ENCODE measurements at places on chromosomes 5 and 9.

- DNase-seq = no peak
Measured at GRCh38 chr5:173745123-173745522, 128.7 kb upstream of the BOD1 start.

GRCh38 chr5:87258507-87258906 is 9.2 kb upstream of the RASA1 start:
- DNase-seq = no peak

DNA sequence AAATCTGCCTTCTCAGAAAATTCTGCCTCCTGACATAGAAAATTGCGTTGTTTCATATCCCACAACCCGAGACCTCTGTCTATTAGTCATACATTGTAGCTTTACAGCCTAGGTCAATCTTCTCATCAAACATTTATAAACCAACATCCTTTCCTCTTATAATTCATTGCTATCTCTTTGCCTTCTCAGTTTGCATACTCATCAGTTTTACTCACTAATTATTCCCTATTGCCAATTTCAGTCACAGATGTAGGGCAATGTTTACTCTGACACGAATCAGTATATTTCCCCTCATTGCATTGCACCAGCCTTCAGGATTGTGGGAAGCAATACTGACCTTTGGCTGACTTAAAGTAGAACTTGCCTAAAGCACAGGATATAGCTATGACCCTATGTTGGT is 247.2 kb downstream of the CEMIP2 start:
- DNase-seq = no peak

DNA sequence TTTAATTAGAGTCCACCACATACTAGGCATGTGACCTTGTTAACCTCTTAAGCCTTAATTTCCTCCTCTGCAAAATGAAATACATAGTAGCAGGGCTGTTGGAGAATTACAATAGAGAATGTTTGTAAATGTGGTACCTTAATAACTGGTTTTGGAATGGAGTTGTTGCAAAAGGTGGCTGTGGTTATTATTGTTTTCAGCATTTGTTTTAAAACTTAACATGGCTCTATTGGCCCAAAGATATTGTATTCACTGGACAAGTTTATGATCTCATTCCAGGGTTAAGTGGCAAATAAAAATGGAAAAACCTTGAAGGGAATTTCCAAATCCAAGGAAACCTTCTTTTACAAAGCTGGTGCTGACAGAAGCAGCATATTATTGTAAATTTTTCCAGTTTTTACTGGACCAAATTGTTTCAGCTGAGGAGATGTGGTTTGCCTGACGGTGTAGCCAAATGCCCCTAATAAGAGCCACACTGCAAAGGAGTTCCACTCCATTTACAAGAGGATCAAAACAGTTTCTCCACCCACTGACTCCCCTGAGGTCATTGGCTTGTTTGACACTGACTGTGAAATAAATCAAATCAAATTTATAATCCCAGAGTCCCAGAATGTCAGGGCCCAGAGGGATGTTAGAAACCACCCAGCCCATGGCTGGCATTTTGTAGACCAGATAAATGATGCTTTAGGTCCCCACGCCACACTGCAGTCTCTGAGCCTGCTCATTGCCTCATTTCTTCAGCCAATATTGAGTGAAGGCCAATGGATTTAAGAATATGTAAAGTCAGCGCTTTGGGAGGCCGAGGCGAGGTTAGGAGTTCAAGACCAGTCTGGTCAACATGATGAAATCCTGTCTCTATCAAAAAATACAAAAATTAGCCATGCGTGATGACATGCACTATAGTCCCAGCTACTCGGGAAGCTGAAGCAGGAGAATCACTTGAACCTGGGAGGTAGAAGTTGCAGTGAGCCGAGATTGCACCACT is 45.2 kb downstream of the ADRA1B start:
- DNase-seq = no peak

DNA sequence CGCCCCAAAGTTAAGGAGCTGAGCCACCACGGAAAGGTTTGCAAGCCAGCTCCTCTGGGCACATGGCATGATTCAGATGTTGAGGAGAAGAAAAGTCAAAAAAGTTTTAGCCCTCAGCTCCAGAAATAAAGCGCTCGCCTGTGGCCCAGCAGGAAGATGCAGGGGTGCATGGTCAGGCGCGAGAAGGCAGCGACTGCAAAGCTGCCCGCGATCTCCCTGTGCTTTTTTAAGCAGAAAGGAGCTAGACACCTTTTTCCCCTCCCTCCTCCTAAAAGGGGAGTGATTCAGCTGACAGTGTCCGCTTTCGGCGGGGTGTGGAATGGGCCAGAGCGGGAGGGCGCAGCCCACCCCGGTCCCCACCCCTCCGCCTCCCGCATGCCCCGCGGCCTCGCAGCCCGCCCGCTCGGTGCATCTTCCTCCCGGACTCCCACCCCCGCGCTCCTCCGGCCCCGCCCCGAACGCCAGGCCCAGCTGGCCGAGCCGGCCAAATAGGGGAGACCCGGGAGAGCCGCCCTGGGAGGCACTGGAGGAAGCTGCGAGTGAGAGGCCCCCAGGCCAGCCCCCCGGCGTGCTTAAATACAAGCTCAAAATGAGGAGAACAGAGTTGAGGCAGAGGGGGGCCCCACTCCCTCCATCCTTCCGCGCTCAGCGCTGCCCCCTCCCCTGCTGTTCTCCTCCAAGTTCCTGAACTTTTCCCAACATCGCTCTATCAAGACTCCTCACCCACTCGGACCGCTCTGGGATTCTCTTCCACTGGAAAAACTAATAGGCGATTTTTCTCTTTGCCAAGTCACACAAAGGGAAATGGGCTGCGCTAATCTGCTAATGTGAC is at the start of gene ADAMTS12:
ADAMTS12 (minus strand) TSS at position 203 of the 832 bp plus-strand sequence; CDS start at position 69, 134 bp downstream.
- no peak for DNase-seq

- DNase-seq = no peak
Measured at GRCh38 chr9:75229605-75230332, 141.5 kb downstream of the OSTF1 start.

DNA sequence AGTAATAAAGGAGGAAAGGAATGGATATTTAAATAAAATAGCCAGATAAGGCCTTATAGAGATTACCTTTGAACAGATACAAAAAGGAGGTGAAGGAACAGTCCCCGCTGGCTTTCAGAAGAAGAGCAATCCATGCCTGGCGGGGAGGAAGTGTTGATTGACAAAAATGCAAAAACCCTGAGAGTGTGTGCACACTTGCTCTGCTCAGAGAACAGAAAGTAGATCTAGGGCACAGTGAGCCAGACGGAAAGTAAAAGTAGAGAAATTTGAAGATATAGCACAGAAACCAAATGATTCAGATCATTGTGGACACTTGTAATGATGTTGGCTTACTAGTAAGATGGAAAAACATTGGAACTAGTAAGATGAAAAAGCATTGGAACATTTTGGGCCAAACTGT is 720.6 kb downstream of the PTPRD start:
- no peak for DNase-seq

DNA sequence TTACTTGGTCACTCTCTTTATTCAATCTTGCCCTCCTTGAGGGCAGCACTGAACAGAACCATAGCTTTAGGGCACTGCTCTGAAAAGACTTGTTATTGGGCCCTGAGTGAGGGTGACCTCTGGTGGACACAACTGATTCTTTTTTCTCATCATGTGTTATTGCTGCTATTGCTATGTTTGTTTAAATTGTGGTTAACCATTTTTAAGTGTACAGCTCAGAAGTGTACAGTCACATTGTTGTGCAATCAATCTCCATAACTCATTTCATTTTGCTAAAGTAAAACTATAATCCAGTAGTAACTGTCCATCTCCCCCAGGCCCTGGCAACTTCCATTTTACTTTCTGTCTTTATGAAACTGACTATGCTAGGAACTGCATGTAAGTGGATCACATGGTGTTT is 351.1 kb upstream of the RIOK2 start:
- peak; percentile 73 for DNase-seq

GRCh38 chr5:168132241-168132641 is 159.2 kb upstream of the WWC1 start:
- DNase-seq = no peak

GRCh38 chr9:136626740-136627642 is 35.7 kb upstream of the EGFL7 start:
- DNase-seq = no peak

DNA sequence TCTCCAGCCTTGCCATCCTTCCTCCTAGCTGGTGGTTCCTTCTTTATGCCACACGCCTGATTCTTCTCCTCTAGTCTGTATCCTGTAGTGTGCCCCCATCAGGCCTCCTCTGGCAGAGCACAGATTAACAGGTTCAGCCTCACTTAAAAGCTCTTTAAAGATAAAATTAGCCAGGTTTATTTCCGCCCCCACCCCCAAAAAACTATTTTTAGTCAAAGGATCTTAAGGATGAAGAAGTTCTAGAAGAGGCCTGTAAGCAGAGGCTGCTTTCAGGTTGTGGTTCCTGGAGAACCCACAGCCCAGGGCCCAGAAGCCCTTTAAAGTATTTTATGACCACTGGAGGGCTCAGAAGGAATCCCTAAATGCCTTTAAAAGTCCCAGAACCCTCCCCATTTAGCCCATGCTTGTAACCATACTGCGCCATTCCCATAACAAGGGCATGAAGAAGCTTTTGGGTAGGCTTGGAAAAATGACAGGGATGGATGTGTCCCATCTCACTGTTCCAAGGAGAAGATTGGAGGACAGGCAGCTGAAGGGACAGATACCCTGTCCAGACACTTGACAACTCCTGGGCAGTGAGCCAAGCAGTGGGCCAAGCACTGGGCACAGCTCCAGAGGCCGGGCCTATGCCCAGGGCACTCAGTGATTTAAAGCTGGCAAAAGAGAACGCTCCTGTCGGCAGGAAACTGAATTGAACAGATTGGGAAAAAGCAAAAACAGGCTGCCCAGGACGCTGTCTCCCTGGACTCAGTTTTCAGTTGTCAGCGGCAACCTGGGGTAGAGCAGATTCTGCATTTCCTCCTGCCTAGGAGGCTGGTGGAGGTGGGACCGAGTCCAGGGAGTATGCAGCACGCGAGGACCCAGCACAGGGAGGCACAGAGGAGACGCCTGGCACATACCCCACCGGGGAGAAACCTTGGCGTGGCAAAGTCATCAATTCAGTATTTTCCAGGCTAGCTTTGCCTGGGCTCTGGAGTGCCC is 106.3 kb upstream of the SSBP2 start:
- DNase-seq = no peak

GRCh38 chr9:131257266-131258025 is 18.9 kb downstream of the FAM78A start:
- no peak for DNase-seq

DNA sequence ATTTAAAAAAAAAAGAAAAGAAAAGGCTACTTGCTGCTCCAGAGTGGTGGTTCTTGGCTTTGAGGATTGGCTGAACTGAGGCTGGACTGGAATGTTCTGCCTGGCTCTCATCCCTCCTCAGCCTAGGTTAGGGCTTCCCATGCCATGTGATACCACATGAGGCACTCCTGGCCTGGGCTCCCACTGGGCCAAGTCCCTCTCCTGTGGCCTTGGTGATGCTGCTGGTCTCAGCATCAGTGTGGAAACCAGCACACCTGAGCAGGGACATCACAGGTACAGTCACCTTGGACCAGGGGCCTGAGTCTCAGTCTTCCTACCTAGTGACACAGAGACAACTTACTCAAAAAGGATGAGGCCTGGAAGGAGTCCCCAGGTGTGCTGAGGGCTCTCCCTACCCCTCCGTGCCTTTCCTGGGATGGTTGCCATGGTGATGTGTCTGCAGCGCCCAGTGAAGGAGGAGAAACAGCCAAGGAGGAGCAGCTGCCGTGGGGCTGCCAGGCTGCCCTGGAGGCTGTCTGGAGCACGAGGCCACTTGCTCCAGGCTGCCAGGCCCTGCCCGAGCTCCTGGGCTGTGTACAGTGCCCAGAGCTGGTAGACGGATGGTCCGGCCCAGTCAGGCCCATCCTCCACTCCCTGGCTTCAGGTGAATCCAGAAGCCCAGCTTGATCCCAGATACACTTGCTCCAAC is 71.0 kb downstream of the WNK2 start:
- DNase-seq = no peak

GRCh38 chr5:32092938-32093812 is 80.9 kb downstream of the GOLPH3 start:
- DNase-seq = peak; percentile 47

GRCh38 chr5:9264301-9264700 is 281.6 kb downstream of the SEMA5A start:
- DNase-seq = no peak

- no peak for DNase-seq
Measured at GRCh38 chr5:2382776-2383697, 368.4 kb downstream of the IRX2 start.

GRCh38 chr9:6877671-6878161 is 119.9 kb downstream of the KDM4C start:
- no peak for DNase-seq

GRCh38 chr5:9716838-9717281 is 86.7 kb upstream of the TAS2R1 start:
- DNase-seq = peak; percentile 29

DNA sequence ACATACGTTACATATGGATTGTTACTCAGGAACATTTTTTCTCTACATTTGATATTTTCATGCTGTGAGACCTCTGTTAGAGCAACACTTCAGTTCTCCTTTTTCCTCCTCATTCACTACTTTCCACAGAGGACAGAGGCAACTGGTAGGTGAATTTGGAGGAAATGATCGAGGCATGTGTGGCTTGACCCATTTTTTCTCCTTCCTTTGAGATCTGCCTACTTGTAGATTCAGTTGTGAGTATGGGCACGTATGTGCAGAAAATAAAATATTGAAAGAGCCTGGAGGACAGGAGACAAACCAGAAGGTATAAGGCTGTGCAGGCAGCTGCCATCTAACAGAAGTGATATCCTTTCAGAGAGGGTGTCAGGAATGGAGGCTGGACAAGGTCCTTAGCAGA is 19.2 kb upstream of the KIF2A start:
- DNase-seq = no peak

DNA sequence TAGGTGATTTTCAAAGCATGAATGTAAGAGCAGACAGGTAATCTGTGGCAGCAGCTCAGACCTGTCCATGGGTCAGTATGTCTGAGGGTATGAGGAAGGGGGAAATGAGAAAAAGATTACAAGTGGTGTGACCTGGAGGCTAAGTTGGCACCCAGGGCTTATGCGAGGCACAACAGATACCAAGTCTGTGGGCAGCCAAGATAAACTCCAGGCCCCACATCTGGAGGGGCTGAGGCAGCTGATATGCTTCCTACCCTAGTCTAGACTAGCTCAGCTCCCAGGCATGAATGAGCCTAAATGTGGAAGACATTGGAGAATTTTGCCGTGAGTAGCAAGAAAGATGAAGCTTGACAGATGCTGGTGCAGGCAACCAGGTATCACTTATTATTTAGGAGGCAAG is 151.7 kb downstream of the PIK3R1 start:
- no peak for DNase-seq

- DNase-seq = no peak
Measured at GRCh38 chr5:157050050-157050449, 8.9 kb downstream of the HAVCR1 start.

DNA sequence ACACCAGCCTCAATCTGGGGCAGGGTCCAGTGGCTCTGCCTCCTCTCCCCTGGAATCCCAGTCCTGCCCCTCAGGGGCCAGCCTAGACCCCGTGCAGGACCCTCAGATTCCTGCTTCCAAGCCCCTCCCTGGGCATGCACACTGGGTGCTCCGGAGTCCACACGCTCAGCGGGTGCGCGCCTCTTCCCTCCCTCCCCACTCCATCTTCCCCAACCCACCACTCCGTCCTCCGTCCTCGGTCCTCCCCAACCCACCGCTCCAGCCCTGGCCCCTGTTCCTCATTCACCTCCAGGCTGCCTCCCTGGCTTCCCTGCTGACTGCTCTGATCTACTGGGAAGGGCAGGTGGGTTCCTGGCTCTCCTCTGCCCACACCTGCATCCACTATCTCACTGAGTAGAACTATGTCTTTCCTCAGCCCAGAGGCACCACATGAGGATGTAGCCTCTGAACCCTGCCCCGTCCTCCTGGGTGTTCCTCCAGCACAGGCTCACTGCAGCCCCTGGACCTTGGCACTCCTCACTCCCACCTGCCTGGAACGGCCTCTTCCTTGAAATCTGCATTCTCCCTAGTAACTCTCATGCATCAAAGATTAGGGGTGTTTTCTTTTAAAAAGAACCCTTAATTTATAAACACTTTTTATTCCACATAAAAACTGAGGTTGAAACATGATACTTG is 92.8 kb downstream of the CAMSAP1 start:
- DNase-seq = no peak
